Effector memory CD8-positive, alpha-beta T cell (primary cell): ENCODE measurements at places on chromosomes 12 and 14.

GRCh38 chr14:62369919-62370560 is 607.8 kb downstream of the SNAPC1 start:
- DNase-seq: no peak

- no peak for DNase-seq
These were observed 264.3 kb downstream of the AKAP6 start for GRCh38 chr14:32593290-32593942.

DNA sequence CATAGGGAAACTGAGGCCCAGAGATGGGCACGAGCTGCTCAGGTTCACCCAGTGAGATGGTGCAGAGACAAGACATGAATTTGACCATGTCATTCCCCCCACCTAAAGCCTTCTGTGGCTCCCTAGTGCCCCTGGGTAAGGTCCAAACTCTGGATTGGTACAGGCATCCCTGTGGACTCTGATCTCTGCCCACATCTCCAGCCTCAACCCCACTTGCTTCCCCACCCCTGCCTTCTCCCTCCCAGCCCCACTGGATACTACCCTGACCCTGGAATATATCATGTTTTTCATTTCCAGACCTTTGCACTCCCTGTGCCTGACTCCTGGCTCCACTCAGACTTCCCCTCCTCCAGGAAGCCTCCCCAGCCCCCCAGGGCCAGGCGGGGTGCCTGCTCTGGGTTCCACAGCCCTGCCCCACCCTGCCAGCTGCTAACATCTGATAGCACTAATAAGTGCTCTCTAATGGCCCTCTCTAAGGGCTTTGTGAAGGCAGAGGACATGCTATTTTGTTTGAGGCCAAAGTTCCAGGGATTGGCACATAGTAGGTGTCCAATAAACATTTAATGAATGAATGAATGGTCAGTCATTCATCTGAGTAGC is 1.1 kb upstream of the SDSL start:
- no peak for DNase-seq

- no peak for DNase-seq
These were observed 35.9 kb upstream of the EGLN3 start for GRCh38 chr14:33986804-33987203.

- DNase-seq: no peak
These were observed 126.5 kb downstream of the TSPAN9 start for GRCh38 chr12:3203713-3204112.

DNA sequence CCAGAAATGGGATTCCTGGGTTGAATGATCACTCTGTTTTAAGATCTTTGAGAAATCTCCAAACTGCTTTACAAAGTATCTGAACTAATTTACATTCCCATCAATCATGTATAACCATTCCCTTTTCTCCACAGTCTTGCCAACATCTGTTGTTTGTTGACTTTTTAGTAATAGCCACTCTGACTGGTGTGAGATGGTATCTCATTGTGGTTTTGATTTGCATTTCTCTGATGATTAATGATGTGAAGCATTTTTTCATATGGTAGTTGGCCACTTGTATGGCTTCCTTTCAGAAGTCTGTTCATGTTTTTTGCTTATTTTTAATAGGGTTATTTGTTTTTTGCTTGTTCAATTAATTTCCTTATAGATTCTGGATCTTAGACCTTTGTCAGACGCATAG is 211.8 kb upstream of the AVPR1A start:
- DNase-seq: no peak

DNA sequence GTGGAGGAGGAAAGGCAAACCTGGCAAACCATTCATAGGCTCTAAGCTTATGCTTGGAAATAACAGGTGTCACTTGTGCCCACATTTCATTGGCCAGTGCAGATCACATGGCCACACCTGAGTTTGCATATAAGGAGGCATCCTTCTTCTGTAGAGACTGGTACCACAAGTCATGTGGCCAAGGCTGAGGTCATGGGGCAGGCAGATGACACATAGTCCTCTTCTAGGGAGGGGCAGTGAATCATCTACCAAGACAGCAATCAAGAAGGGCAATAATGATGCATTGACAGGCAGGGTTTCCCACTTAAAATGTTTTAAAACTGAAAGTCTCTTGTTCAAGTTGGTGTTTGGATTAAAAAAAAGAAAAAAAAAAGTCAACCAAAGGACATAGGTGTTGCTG is 77.3 kb downstream of the DAAM1 start:
- no peak for DNase-seq

- no peak for DNase-seq
These were observed 1276.6 kb upstream of the FLRT2 start for GRCh38 chr14:84253326-84253725.

- no peak for DNase-seq
These were observed 6.9 kb downstream of the KRT4 start for GRCh38 chr12:52806821-52807543.

DNA sequence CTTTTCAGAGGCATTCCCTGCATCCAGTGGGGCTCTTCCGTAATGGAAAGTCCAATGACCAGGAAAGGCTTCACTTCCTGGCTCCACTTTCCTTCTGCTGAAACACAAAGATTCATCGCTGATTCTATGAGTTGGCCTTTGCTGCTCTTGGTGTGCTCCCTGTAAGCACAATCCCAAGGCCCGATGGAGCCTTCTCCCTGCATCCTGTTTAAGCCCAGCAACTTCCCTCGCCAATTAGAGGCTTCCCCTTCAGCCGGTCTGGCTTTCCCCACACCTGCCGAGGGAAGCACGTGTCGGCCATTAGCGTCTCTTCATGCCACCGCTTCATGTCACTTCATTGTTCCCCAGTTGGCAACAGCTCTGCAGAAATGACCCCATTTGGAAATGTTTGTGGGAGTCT is 693.9 kb downstream of the MED13L start:
- no peak for DNase-seq

DNA sequence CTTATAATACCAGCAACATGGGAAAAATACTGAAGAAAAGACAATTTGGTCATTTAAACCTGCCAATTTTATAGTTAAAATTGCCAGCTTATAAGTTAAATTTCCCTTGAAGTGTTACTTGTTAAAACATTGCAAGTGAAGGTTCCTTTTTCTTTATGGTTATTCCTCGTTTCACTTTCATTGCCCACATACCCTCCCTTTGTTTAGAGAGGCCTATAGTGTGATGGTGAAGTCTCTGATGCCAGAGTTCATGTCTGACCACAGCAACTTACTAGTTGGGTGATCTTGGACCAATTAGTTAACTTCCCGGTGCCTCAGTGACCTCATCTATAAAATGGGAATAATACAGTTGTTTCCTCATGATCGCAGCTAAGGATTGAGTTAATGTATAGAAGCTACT is 173.5 kb downstream of the ANO6 start:
- no peak for DNase-seq

- DNase-seq: no peak
These were observed 154.3 kb upstream of the C14orf180 start for GRCh38 chr14:104425171-104425681.

DNA sequence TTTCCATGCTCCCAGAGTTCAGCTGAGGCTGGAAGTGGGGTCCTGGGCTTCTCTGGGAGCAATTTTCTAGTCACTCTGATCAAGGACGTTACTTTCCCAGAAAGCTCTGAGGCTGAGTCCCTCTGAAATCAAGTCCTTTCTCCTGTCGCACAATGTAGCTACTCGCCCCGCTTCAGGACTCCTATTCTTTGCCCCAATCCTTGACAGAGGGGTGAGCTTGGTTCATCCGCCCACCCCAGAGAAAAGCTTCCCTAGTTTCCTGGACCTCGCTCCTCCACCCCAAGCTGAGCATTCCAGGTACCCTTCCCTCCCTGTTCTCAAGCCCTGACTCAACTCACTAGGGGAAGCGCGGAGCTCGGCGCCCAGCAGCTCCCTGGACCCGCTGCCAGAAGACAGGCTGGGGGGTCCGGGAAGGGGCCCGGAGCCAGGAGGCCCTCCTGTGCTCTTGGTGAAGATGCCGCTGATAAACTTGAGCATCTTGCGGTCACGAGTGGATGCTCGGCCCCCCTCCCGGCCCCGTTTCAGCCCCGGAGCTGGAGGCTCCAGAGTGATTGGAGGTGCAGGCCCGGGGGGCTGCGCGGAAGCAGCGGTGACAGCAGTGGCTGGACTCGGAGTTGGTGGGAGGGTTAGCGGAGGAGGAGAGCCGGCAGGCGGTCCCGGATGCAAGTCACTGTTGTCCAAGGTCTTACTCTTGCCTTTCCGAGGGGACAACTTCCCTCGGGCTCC is 1.6 kb downstream of the AGAP2 start:
- no peak for DNase-seq

DNA sequence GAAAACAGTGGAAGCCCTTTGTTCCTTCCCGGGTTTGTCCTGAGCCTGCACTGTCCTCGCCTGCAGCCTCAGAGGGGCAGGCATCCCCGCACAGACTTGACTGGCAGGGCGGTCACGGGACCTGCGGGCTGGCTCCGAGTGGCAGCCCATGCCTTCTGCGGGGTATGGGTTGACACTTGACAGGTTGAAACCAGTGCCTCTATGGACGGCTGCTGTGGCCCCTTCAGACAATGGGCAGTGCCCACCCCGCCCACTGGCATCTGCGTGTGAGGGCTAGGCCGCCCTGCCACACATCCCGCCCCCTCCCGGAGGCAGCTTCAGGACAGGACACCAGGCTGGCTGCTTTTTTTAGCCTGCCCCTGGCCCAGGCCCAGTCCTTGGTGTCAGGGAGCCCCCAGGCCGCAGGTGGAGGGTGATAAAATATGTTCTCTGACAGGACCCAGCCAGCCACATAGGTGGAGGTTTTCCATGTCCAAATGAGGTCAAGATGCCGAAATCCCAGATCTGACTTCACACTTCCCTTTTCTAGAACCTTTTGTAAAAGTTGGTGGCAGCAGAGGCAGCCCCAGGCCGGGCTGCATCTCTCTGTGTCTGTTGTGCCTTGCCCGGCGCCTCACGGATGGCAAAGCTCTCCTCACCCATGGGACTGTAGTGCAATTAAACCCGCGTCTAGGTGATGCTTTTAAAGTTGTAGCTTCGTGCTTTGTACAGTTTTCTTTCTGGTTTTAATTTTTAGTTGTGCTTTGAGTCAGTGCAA is 10.0 kb downstream of the ANKRD9 start:
- no peak for DNase-seq

- DNase-seq: no peak
These were observed 976.4 kb upstream of the SEL1L start for GRCh38 chr14:82510007-82510406.

GRCh38 chr12:65637774-65638173 is 186.5 kb upstream of the HMGA2 start:
- no peak for DNase-seq

- DNase-seq: no peak
These were observed 608.4 kb upstream of the FOXG1 start for GRCh38 chr14:28157887-28158791.

DNA sequence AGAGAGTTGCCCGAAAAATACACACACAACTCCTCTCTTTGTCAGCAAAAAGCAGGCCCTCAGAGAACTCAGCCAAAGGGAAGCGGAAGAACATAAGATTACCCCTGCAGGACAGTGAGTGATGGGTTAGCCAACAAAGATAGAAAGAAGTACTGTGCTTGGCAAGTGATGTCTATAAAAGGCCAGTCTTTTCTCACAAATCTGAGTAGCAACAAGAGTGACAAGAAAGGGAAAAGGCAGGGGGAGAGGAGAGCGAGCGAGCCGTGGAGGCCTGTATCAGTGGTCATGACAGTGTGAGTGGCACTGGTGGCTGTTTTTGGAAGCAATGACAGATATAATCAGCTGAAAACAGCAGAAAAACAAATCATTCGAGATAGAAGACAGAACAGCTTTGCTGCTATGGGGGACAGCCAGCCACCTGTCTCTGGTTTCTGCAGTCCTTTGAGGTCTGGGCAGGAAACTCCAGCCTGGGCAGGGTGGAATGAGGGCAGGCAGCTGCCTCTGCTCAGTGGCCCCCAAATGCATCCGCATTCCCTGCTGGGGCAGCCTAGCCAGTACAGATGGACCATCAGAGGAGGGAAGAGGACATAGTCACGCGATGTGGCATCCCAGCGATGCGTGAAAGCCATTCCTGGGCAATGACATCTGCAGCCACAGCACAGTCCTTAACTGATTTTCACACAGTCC is 74.7 kb downstream of the TRIM9 start:
- DNase-seq: no peak

DNA sequence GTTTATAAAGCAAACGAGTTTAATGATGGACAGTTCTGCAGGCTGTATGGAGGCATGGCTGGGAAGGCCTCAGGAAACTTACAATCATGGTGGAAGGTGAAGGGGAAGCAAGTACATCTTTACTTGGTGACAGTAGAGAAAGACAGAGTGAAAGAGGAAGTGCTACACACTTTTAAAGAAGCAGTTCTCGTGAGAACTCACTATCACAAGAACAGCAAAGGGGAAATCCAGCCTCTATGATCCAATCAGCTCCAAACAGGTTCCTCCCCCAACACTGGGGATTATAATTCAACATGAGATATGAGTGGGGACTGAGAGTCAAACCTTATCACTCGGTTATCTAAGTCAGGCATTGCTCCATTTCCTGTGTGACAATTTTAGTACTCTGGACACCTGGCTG is 189.9 kb upstream of the CNTN1 start:
- DNase-seq: no peak

- no peak for DNase-seq
These were observed 66.5 kb downstream of the C2CD5 start for GRCh38 chr12:22477894-22478287.

DNA sequence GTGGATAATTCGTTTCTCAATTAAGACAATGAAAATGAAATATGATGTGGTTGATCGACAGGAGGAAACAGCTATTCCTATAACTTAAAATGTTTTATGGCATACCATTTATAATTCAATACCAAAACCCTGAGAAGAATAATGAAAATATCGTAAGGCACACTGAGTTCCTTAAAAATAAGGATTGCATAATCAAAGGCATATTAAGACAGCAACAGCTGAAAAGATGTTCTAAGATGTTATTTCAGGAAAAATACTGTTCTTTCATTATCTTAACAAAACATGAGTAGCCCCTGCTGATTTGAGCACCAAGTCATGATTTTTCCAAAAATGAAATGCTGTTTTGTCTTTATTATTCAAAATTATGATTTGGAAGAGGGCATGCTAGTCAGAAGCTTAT is 189.4 kb upstream of the ALG10 start:
- no peak for DNase-seq

DNA sequence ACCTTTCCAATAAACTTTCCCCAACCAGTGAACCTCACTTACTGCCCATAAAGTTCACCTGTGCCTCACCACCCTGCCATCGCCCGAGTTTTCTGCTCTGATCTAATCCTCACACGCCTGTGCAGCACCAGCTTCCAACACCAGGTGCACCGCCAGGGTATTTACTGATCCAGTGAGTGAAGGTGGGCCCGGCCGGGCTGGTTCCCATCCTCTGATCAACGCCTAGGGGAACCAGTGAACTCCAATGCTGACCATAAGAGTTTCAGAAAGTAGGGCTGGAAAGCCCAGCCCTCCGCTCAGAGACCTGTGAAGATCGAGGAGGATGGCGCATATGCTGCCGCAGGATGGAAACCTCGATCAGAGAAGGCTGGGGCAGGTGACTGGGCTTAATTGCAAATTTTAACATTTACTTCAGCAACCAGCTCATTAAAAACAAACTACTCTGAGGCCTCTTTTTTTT is 685 bp upstream of the MYL6B start:
- DNase-seq: peak; percentile 64

- no peak for DNase-seq
These were observed 176.1 kb downstream of the KTN1 start for GRCh38 chr14:55756078-55756477.

DNA sequence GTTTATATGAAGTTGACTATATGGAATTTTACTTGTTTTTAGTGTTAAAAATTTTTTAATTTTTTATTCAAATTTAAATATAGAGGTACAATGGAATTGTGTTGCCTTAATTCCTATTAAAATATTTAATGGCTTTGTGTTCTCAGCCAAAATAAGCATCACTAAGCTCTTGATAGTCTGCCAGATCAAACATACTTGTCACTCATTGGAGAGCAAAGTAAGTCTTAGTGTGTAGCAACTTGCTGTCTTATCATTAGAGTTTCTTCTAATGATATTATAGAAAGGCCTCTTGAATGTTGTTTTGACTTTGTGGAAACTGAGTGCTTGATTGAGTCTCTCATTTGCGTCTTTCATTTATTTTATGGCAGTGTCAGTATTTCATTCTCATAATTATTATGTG is 10.7 kb downstream of the SFSWAP start:
- DNase-seq: no peak
